ENCODE measurements at places on chromosomes 1 and 21.

- no peak for DNase-seq
Measured at GRCh38 chr1:213332491-213332890, 281.4 kb downstream of the RPS6KC1 start.

- no peak for DNase-seq
Measured at GRCh38 chr1:233490488-233490887, 123.4 kb upstream of the KCNK1 start.

DNA sequence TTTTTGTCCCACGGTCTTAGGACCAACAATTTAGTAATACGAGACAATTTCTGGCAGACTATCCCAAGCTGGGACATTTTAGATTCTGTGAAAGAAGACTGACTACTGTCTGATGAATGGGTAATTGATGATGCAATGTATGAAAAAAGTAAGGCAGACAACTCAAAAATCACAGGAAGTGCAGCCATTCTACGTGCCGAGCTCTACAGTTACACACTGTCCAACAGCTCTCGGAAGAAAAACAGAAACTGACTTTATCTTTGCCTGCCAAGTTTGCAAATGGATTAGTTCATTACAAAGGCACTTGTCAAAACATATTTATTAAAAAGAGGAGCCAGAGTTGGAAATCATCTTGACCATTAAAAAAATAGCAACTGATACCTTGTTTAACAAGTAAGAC lies 31.3 kb downstream of the ZBTB8B start:
- DNase-seq: no peak

DNA sequence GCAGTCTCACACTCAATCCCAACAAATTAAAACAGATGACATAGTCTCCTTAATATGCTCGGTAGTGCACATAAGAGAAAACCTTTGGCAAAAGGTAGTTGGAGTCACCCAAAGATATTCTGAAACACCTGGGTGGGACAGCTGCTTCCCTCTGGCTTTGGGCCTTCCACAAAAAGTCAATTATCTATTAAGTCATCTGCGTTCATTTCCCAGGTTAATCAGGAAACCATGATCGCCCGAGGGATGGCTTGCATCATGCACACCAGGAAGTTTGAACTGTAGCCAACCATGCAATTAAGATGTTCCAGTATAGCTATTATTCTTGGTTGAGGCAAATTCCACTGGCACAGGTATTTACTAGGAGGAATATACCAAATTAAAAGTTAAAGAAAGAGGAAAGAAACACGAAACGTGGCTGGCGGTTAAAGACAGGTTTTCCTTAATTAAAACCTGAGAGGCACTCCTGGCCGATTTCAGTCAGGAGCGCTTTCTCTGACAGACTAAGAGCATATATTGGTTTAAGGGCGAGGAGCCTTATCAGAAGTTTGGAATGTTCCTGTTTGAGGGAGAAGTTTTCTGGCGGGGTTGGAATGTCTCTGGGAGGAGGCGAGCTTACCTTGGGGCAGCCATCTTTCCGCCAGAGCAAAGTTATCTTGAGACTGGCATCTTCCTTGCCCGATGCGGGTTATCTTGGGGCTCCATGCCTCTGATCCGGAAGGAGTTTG lies 19.9 kb downstream of the CLDN17 start:
- no peak for DNase-seq

All from upper lobe of right lung (tissue), 1 donor.